ENCODE measurements at places on chromosomes 16 and 17.

DNA sequence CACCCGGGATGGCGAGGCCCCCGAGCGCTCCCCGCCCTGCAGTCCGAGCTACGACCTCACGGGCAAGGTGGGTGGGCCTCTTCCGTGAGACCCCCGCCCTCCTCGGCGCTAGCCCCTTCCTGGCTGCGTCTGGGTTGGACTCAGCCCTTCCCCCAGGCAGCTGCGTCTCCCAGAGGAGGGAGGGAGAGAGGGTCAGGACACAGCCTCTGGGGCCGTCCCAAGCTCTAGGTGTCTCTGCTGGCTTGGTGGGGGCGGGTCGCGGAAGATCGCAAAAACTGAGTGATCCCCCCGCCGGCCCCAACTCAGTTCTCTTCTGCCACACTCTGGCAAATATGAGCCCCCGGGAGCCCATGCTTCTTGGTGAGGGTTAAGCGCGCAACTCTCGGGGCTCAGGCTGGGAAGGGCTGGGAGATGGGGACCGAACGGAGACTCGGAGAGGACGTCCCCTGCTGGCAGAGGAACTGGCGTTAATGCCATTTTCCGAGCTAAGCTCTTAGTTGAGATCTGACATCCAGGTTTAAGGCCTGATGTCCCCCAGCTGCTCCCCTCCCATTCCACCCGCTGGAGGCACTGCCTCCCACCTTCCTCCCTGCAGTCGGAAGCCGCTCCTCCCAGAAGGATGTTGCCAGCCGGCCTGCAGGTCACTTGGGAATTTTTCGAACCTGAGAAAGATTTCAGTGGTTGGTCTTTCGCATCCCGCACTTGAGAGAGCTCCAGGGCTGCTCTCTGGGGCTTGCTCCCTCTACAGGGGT is 419 bp downstream of the RAB37 start:
- peak; percentile 77 for DNase-seq

DNA sequence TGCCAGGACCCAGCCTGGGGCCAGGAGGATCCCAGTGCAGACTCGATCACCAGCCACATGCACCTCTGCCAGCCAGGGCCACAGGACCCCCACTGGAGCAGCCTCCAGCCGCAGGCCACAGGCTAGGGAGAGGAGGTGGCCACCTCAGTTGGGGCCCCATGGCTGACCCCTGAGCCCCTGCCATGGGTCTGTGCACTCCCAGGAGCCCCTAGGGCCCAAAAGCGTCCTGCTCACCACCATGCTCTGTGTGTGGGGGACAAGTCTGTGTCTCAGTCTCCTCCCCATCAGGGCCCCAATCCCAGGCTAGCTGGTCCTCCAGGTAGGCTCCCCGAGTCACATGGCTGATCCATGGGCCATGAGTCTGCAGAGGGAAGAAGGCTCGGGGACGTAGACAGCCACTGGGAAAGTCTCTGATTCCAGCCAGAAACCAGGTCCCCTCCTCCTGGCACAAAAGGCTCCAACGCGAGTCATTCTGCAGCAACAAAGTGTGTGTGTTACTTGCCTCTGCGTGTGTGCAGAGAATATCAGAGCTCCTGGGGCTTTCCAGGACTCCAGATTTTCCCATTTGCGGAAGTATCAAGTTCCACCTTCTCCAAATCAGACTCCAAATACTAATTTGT is 6.1 kb upstream of the PRSS8 start:
- peak; percentile 66 for DNase-seq

DNA sequence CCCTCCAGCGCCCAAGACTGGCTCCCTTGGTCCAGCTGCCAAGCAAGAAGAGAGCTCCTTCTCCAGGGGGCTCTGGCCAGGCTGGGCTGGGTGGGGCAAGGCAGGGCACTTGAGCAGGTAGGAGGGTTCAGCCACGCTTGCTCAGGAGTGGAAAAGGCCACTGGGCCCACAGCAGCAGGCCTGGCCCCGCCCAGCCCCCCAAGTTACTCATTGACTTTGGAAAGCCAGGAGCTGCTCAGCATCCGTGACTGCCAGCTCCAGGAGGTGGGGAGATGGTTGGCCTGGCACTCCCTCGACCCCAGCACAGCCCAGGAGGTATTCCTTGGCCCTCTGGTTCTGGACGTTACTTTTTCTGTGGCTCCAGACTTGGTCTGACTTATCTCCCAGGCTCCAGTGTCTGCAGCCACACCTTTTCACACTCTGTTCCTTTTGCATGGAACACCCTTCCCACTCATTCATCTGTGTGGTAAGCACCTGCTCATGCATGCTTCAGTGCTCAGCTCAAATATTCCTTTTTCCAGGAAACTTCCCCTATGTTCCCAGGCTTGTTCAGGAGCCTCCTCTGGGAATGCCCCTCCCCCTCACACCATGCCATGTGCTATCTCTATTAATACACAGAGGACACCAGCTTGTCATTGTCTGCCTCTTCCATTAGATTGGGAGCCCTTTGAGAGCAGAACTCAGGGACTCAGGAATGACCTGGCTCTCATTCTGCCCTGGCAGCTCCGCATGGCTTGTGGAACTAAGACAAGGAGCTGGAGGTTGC is at the start of gene CDH16:
TSS of gene CDH16 (minus strand) at position 83 of the 766 bp plus-strand sequence. CDS start 820 bp downstream, outside the sequence.
- DNase-seq = no peak

DNA sequence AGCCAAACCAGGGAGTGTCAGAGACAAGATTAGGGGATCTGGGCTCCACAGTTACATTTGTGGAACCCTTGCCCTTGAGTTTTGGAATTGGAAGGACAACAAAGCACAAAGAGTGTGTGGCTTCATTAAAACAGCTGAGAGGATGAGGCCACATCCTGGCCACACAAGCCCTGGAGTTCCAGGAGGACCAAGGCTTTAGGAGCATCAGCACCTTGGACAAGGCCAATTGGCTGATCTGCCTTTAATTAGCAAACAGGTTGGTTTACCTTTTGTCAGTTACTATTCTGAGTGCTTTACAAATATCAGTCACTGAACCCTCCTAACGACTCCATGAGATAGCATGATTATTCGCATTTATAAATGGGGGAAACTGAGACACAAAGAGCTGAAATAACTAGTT is 54.7 kb downstream of the SLC6A2 start:
- DNase-seq = no peak

DNA sequence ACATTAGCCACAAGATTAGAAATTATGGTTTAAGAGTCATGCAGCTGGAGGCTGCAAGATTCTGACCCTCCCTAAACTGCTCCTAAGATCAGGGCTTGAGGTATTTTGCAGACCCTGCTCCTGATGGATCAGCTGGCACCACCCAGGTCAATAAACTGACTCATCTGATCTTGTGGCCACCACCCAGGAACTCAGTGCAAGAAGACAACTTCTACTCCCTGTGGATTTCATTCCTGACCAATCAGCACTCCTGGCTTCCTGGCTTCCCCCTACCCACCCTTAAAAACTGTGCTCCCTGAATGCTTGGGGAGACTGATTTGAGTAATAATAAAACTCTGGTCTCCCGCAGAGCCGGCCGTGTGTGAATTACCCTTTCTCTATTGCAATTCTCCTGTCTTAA is 25.0 kb upstream of the MILR1 start:
- no peak for DNase-seq

DNA sequence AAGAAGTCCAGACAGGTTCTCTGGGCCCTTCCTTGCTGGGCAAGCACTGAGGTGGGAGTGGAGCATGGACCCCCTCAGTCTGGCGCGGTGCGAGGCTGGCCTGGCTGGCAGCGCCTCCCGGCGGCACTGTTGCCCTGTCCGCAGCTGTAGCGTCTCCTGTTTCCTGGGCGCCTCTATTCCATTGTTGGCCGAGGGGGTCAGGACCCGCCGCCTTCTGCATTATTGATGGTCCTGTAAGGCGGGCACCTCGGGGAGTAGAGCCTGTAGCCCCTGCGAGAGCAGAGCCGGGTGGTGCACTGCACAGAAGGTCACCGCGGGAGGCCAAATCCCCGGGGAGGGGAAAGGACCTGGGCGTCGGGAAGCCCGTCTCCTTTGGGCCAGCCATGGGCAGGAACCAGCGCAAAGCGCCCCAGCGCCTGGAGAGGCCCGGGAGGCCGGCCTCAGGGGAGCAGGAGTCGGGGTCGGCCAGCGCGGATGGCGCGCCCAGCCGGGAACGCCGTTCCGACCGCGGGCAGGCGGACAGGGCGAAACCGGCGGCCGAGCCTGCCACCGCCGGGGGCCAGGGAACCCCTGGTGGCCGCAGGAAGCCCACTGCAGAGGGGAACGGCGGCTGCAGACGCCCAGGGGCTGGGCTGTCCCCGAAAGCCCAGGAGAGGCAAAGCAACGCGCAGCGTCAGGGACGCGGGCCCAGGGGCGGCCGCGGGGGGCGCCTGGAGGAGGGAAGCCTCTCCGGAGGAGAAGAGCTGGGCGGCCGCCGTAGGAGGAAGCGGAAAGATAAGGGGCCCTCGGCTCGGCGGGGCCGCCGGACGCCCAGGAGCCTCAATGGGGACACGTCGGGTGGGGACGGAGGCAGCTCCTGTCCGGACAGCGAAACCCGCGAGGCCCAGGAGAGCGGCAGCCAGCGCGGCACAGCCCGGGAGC is at the start of gene MYO15B:
TSS of gene MYO15B (plus strand) at position 126 of the 921 bp plus-strand sequence. CDS start at position 384, 258 bp downstream.
- DNase-seq = peak; percentile 86

GRCh38 chr17:36136036-36136435 is 32.4 kb downstream of the CCL4 start:
- no peak for DNase-seq

GRCh38 chr16:79310710-79311109 is 289.8 kb downstream of the MAF start:
- DNase-seq = no peak

- no peak for DNase-seq
Observed at GRCh38 chr17:3896108-3896967, 3.5 kb upstream of the CAMKK1 start.
